ENCODE measurements at places on chromosomes 2 and 18.

- DNase-seq, result no peak
Observed at GRCh38 chr2:233048569-233049193, 11.5 kb upstream of the INPP5D start.

GRCh38 chr2:64196963-64197362, 52.7 kb upstream of the PELI1 start:
- DNase-seq, result no peak

- DNase-seq, result no peak
Observed at GRCh38 chr2:3608373-3609278, 13.7 kb downstream of the COLEC11 start.

GRCh38 chr18:21262979-21263378, 20.9 kb downstream of the GREB1L start:
- no peak for DNase-seq

GRCh38 chr2:196233021-196233804, 61.8 kb upstream of the STK17B start:
- no peak for DNase-seq

DNA sequence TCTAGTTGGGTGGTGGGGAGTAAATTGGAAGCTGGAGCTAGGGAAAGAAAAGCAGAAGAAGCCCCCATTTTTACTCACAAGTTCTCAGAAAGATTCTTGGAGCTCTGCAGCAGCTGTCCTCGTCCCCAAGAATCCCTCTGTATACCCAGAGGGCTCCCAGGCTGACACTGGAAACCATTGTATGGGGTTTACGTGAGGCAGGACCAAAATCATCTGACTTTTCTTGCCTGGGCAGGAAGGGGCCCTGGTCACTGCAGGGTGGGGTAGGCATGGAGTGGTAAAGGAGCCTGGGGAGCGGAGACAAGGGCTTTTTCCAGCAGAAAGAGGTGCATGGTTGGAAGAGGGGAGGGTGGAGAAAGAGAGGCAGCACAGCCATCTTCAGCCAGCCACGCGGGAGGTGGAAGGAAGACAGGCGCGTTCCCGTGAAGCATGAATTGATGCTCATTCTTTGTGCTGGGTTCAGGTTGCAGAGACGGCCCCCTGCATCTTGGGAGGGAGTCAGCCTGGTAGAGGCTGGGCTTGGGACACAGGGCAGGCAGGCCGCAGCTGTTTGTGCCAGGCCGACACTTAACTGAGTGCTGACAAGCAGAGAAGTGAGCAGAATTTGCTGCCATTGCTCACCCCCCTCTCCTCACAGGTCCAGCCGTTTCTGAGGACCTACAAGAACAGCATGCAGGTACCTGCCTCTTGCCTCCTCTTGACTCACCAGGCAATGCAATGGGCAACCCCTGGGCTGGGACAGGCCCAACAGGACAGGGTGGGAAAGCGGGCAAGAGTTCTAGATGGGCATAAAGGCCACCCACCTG, 94.8 kb downstream of the PLB1 start:
- no peak for DNase-seq

DNA sequence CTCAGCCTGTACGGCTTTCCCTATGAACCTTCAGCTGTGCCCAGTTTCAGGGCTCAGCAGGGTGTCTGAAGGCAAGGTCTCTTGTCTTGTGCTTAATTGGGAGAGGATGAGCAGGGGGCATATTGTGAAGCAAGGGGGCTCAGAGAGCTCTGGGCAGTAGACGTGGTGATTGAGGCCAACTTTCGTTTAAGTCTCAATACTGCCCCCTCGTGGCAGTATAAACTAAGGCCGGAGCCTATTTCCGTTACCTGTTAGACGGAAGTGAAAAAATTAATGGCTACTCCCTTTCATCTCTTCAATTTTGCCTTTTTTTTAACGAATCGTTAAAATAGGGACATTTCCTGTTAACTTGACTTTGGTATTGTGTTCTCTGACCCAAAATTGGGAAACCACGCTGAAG, 193.4 kb downstream of the TDRD15 start:
- DNase-seq, result no peak

GRCh38 chr2:105294844-105295481, 34.6 kb downstream of the TGFBRAP1 start:
- DNase-seq, result no peak
